AG10803 (cell line): ENCODE measurements at places on chromosomes 4 and X.

GRCh38 chr4:107900508-107900907 is 30.8 kb upstream of the CYP2U1 start:
- no peak for DNase-seq

- no peak for DNase-seq
Observed at GRCh38 chr4:7559741-7560395, 125.1 kb upstream of the PSAPL1 start.

- DNase-seq = peak; percentile 40
Observed at GRCh38 chr4:46844325-46844917, 64.6 kb downstream of the COX7B2 start.

GRCh38 chr4:57023104-57023503 is 44.4 kb downstream of the POLR2B start:
- peak; percentile 83 for DNase-seq

DNA sequence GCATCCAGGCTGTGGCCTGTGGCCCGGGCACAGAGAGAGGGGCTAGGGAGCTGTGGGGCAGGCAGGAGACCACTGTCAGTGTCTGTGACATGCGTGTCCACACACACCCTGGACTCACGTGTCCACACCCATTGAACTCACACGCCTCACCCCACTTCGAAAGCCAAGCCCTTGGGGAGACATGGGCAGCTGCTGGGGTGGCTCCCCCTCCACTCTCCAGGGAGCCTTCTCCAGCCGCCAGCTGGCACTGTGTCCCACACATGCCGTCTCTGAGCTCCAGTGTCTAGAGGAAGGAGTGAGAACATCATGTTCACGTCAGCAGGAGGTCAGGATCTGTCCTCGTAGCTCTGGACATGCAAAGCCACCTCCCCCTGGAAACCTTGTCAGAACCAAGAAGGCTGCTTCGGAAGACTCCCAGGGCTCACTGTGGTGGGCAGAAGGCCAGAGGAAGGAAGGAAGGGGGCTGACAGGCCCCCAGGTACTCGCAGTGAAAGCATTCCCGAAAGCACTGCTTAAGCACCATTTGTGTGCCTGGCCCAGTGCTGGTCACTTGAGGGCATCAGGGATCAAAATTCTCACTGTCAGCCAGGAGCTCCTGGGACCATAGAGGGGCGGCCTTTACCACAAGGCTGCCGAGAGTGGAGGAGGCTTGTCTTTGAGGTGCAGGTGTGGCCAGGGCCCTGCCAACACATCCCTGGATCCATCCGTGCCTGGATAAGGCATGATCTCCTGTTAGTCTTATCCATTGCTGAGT is 61.4 kb downstream of the HTRA3 start:
- peak; percentile 27 for DNase-seq
